NCI-H2107 (cell line): ENCODE measurements at places on chromosomes 1 and 21.

DNA sequence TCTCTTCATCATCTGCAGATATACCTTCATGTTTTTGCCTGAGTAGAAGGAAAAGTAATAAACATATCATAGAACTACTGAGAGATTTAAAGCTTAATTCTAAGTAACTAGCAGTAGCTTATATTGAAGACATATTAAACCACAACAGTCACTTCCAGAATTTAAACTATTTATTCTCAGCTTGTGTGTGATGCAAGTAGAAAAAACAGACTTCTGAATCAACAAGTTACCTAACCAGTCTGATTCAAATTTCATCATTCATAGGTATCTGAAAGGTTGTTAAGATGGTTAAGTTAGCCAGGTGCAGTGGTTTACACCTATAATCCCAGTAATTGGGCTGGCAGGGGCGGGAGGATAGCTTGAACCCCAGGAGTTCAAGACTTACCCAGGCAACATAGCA lies 41.9 kb downstream of the SPAG17 start:
- no peak for DNase-seq

DNA sequence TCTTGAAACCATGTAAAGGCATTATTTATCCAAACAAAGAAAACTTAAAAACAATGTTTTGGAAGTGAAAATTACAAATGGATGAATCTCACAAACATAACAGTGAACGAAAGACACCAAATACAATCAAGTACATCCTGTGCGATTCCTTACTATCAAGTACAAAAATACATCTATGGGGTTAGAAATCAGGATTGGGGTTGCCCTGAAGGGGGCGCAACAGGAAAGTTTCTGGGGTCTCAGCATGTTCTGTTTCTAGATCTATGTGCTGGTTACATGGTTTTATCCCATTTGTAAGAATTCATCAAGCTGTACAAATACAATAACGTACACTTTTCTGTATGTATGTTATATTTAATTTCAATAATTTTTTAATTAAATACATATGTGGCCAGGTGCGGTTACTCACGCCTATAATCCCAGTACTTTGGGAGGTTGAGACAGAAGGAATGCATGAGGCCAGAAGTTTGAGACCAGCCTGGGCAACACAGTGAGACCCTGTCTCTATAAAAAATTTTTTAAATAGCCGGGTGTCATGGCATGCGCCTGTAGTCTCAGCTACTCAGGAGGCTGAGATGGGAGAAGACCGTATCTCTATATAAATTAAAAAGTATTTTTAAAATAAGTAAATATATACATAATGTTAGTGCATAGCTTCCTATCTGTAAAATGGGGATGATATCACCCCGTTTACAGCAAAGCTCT lies 121.5 kb upstream of the SOD1 start:
- no peak for DNase-seq

- DNase-seq: no peak
These were observed 940 bp upstream of the USF1 start for GRCh38 chr1:161046605-161047228.

DNA sequence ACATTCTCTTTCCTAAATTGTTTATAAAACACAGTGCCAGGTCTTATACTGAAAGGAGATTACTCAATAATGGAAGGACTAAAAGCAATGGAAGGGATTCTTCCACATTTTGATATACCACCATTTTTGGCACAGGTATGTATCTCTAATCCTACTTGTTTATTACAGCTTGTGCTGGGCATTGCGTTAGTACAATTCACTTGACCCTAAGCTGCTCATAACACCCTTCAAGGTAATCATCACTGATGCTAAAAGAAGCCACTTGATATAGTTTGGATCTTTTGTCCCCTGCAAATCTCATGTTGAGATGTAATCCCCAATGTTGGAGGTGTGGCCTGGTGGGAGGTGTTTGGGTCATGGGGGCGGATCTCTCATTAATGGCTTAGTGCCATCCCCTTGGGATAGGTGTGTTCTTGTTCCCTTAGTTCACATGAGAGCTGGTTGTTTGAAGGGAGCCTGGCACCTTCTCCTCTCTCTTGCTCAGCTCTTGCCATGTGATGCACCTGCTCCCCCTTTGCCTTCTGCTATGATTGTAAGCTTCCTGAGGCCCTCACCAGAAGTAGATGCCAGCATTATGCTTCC lies 71.1 kb downstream of the NIBAN1 start:
- DNase-seq: no peak

- DNase-seq: no peak
These were observed 30.4 kb downstream of the IFNGR2 start for GRCh38 chr21:33433425-33434114.

GRCh38 chr1:48225579-48225978 lies 3.1 kb downstream of the SLC5A9 start:
- no peak for DNase-seq

- no peak for DNase-seq
These were observed 9.0 kb downstream of the COX20 start for GRCh38 chr1:244844155-244845121.

DNA sequence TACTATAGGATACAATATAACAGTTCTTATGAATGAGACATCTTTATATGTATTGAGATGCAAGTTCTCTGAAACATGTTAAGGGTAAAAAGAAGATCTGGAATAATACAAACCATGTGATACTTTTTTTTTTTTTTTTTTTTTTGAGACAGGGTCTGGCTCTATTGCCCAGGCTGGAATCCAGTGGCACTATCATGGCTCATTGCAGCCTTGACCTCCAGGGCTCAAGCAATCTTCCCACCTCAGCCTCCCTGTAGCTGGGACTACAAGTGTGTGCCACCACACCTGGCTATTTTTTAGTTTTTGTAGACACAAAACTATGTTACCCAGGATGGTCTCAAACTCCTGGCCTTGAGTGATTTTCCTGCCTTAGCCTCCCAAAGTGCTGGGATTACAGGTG lies 22.1 kb upstream of the MCL1 start:
- DNase-seq: no peak

GRCh38 chr1:226378071-226378470 lies 29.8 kb downstream of the PARP1 start:
- DNase-seq: no peak

- DNase-seq: no peak
These were observed 229.7 kb upstream of the TMEM51 start for GRCh38 chr1:14923727-14924452.

- DNase-seq: no peak
These were observed 13.5 kb downstream of the TIE1 start for GRCh38 chr1:43314233-43314632.

GRCh38 chr1:237042526-237042891 lies 525 bp downstream of the RYR2 start:
- DNase-seq: no peak

- no peak for DNase-seq
These were observed 68.2 kb downstream of the ARHGEF16 start for GRCh38 chr1:3522564-3523265.

- DNase-seq: no peak
These were observed 39.7 kb downstream of the MAP3K21 start for GRCh38 chr1:233367057-233367803.

- DNase-seq: no peak
These were observed 93.0 kb downstream of the SIM2 start for GRCh38 chr21:36791695-36792470.

GRCh38 chr21:44628707-44629391 lies 2.0 kb downstream of the KRTAP10-9 start:
- DNase-seq: no peak
